ENCODE measurements at places on chromosomes 13 and 19.

- peak; percentile 56 for DNase-seq
These were observed 759.9 kb downstream of the GPC5 start for GRCh38 chr13:92158346-92158745.

DNA sequence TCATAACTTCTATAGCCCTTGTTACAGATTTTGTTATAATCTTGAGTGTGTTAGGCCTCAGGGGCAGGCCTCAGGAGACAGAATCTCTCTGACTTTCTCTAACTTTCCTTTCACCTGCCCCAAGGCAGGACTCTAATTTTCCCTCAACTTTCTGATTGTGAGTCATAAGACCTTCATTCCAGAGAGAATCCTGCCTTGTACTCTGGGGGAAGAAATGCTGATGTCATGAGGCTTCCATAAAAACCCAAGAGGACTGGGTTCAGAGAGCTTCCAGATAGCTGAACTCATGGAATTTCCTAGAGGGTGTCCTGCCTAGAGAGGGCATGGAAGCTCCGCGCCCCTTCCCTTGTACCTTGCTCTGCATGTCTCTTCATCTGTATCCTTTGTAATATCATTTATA is 5.3 kb upstream of the KBTBD6 start:
- no peak for DNase-seq

- no peak for DNase-seq
These were observed 2.3 kb upstream of the RNF225 start for GRCh38 chr19:58392945-58393724.

GRCh38 chr13:21033856-21034602 is 27.4 kb downstream of the LATS2 start:
- no peak for DNase-seq

- no peak for DNase-seq
These were observed 4.5 kb downstream of the MZF1 start for GRCh38 chr19:58568453-58569130.

- no peak for DNase-seq
These were observed 28.7 kb upstream of the N4BP2L1 start for GRCh38 chr13:32456591-32456990.

DNA sequence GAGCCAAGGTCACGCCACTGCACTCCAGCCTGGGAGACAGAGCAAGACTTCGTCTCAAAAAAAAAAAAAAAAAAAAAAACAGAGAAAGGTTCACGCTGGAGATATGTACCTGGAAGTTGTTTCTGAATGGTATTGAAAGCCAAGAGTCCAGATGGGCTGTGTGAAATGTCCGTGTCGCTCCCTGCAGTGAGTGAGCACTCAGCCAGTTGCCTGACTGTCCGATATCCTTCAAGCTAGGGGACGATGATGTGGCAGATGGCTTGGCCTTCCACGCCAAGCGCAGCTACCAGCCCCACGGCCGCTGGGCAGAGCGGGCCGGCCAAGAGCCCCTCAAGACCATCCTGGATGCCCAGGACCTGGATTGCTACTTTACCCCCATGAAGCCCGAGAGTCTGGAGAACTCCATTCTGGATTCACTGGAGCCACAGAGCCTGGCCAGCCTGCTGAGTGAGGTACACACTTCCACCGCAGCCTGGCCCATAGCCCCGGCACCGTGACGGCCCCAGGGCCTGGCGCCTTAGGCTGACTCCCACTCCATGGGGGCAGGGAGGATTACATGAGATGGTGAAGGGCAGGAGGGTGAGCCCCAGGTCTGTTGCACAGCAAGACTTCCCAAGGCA is 11.7 kb upstream of the OVOL3 start:
- no peak for DNase-seq

- peak; percentile 95 for DNase-seq
These were observed at the start of gene SIGLEC6 for GRCh38 chr19:51531349-51532315. Gene SIGLEC6 (minus strand): TSS chr19:51531670. CDS start chr19:51531648, 22 bp downstream.

GRCh38 chr19:8127311-8127710 is 22.1 kb downstream of the FBN3 start:
- DNase-seq = no peak

GRCh38 chr13:33376212-33376611 is 90.7 kb upstream of the STARD13 start:
- no peak for DNase-seq

DNA sequence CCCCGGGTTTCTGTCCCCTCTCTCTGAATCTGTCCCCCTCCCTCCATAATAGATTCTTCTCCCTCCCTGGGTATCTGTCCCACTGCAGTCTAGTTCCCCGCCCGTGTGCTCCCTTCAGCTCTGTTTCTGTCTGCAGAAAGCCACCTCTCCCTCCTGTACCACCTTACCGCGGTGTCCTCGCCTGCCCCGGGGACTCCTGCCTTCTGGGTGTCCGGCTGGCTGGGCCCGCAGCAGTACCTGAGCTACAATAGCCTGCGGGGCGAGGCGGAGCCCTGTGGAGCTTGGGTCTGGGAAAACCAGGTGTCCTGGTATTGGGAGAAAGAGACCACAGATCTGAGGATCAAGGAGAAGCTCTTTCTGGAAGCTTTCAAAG is 1.3 kb downstream of the FCGRT start:
- no peak for DNase-seq

- no peak for DNase-seq
These were observed 309.6 kb upstream of the TMTC4 start for GRCh38 chr13:100984085-100984705.

DNA sequence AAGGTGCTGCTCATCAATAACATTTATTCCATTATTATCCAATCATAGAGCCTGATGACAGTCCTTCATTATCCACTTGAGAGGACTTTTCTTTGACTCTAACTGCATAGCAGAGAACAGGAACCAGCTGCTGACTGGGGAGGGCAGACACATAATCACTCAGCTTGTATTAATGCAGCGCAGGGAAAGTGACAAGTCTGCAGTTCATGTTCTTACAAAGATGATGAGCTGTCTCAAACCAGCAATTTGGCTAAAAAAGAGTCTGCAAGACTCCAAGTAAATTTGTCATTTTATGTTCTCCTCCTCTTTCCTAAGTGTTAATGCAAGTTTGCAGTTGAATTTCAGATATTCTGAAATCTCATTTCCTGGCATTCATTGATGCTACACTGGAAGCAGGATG is 40.0 kb upstream of the CBY2 start:
- no peak for DNase-seq

- no peak for DNase-seq
These were observed 210.9 kb downstream of the GPC5 start for GRCh38 chr13:91609353-91609752.

DNA sequence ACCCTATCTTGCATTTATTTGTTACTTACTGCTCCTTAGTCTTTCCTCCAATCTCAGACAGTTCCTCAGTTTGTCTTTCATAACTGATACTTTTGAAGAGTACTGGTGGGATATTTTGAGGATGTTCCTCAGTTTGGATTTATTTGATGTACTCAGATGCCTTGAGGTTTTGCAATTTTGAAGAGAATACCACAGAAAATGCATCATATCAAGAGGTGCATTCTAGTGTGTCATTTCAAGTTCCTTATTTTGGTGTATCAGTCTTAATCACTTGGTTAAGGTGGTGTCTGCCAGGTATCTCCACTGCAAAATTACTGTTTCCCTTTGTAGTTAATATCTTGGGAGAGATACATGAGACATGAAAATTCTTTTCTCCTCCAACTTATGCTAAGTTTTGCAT is 75.1 kb downstream of the URI1 start:
- DNase-seq = no peak

GRCh38 chr13:80962855-80963254 is 621.9 kb upstream of the SPRY2 start:
- DNase-seq = no peak

GRCh38 chr19:43446746-43447489 is 18.5 kb downstream of the LYPD3 start:
- peak; percentile 35 for DNase-seq

GRCh38 chr13:25213715-25214114 is 41.6 kb upstream of the AMER2 start:
- DNase-seq = no peak

DNA sequence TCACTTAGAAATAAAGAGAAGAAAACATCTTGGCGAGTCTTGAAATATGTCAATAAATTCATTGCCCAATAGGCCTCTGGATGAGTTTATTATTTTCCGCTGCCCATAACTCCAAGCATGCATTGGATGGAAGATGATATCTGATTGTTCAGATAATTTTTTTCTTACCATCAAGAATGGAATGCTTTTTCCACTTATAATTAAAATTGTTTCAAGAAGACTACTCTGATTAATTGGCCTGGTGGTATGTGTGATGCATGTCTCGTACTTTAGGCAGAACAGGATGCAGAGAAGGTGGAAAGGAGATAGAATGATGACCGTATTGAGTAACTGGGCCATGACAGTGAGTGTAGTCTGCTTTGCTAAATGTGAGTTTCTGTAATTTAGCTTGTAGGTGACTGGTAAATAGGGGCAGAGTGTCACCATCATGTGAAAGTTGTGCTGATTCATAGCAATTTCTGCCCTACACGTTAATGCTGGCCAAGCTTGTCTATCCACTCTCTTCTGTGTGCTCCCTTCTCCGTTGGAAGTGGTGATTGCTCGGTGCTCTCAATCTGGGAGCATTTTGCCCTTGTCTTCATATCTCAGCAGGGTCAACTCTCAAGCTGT is 13.5 kb upstream of the SPATA13 start:
- DNase-seq = no peak

DNA sequence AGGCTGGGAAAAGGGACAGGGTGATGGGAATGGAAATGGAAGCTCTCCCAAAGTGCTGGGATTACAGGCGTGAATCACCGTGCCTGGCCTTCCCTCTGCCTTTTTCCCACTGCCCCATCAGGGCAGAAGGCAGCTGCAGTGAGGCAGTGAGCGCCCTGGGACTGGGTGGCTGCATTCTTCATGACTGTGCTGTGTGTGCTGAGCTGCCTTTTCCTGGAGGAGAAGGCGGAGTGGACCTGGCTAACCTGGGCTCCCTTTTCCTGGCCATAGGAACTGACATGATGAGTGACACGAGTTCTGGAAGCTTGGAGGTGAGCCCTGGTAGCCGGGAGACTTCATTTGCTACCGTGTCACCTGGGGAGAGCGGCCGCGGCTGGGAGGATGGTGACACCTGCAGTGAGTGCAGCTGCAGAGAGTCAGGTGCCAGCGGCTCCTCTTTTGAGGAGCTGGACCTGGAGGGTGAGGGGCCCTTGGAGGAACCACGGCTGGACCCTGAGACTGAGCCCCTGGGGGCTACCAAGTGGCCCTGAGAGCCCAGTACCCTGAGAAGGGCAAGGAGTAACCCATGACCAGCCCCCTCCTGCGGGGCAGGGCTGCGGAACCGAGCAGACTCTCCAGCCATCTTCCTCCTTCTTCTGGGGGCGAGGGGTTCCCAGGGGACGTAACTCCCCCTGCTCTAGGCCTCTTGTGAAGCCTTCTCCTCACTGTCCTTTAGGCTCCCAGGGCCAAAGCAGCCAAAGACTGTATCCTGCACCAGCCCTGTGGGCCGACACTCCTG is 26.3 kb upstream of the ZNF492 start:
- DNase-seq = no peak

DNA sequence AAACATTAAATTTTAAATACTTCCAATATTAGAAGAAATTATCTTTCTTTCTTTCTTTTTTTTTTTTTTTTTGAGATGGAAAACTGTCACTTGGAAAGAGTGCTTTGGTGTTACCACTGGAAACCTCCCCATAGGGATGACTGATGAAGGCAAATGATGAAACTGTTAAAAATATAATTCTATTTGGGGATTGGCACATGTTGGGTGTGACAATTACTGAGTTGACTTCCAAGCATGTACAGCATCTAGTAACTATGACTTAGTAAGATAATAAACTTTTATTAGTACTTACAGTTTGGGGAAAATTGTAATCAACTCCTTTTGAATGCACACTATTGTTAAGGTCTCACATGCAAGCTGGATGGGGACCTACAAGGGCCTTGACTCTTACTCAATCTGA is 592.5 kb downstream of the KCTD12 start:
- no peak for DNase-seq

GRCh38 chr13:26653310-26653709 is 95.8 kb downstream of the WASF3 start:
- DNase-seq = no peak

DNA sequence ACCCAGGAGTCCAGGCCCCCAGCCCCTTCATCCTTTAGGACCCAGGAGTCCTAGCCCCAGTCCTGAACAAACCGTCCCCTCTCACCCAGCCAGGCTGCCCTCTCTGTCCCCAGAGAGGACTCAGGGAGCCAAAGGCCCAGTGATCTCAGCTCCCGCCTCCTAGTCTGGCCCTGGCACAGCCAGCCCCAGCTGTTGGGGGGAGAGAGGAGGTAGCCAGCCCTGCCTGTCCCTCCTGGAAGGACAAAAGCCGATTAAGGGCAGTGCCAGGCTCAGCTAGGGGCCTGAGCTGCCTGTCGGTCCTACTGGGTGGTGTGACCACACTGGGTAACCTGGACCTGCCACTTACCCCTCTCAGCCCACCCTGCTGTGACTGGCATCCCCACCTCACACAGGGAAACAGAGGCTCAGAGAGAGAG is 14.5 kb downstream of the LIPE start:
- no peak for DNase-seq

GRCh38 chr19:32208060-32208459 is 137.3 kb upstream of the ZNF507 start:
- no peak for DNase-seq

GRCh38 chr13:59710996-59711701 is 452.6 kb downstream of the DIAPH3 start:
- DNase-seq = no peak

- DNase-seq = no peak
These were observed 142.4 kb downstream of the MYCBP2 start for GRCh38 chr13:77184455-77184854.

DNA sequence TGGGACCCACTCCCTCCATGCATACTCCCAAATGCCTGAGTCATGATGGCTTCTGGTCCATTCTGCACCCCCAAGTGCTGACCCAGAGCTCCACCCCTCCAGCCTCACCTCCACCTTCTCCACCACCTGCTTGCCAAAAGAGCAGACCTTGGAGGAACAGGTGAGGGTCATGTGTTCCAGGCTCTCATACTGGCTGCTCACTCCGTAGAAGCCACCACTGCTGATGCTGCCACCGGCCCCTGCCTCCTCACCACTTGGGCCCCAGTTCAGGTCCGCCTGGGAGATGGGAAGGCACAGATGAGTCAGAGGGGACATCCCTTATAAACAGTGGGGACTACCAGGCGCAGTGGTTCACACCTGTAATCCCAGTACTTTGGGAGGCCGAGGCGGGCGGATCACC is 7.9 kb downstream of the CD37 start:
- DNase-seq = no peak

DNA sequence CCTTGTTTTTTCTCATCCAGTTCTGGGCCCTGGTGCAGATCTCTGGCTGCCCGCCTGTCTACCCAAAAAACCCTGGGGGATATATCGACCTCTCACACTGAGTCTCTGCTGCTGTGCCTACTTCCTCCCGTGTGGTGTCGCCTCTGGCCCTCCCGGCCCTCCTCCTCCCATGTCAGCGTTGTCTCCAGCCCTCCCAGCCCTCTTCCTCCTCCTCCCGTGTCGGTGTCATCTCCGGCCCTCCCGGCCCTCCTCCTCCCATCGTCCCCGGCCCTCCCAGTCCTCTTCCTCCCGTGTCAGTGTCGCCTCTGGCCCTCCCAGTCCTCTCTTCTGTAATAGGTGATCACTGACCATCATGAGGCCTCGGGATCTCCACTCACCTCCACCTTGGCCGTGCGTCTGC is 81.8 kb downstream of the GPR12 start:
- DNase-seq = no peak

Measured in GDM1 (cell line).